ENCODE measurements at places on chromosomes 1 and 21. TPM values are rescaled to one million over a fixed set of nuclear protein-coding genes. Genes with fewer than 3 reads are reported as not detected.

DNA sequence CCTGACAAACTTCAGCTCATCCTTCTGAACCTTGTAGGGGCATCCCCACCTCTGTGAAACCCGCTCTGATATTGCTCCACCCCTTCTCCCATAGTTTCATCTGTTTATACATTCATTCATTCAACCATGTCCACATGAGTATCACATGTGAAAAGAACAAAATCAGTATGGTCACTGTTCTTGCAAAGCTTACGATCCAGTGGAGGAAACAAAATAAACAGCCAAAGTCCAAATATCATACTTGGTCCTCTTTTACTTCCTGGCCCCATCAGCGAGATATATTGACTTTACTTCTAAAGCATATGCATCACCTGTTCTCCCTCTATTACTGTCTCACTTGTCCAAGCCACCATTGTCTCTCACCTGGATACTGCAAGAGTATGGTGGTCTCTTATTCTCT is 35.6 kb downstream of the C8A start:
- no peak for DNase-seq

GRCh38 chr21:19268686-19269085 is 865.1 kb upstream of the TMPRSS15 start:
- no peak for DNase-seq

GRCh38 chr1:33050221-33051076 is 13.8 kb upstream of the AK2 start:
- no peak for DNase-seq

DNA sequence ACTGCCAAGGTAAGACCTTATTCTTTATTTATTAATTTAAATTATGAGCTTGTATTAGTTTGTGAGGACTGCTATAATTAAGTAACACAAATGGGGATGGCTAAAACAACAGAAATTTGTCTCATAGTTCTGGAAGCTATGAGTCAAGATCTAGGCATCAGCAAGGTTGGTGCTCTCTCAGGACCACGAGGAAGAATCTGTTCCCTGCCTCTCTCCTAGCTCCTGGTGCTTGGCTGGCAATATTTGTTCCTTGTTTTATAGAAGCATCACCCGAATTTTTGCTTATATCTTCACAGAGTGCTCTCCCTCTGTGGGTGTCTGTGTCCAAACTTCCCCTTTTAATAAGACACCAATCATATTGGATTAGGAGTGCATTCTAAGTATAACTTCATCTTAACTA is 41.4 kb upstream of the CCDC190 start:
- no peak for DNase-seq

DNA sequence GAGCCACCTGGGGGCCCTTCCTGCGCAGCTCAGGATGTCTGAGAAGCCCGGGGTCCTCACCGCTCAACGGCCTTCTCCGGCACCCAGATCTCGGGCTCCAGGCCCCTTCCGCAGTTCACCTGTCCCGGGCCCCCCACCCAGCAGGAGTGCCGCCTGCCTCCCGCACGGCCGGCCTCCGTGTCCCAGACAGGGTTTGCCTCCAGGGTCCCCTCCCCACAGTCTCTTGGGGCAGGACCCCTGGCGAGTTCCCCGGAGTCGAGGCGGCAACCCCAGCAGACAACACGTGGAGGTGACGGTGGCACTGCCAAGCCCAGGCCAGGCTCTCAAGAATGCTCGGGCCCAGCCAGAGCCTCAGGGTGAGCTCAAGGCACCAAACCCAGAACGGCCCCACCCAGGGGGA is 22.4 kb upstream of the TTLL10 start:
- DNase-seq, result no peak

DNA sequence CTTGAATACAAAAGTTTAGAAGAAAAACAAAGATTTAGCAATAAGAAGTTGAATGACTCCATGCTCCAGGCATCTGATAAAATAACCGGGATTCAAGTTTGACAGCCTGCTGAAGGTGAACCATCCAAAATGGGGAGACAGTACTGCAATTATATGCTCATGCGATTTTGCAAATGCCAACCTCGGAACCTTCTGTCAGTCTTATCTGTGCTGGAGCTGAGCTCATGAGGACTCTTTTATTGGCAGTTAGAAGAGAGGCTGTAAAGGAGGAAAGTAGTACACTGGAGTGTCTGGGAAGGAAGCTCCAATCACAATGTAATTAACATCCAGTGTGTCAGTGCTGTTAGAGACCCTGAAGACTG is 170.0 kb downstream of the GALNT2 start:
- no peak for DNase-seq

GRCh38 chr1:204280099-204280961 is 66.5 kb upstream of the GOLT1A start:
- DNase-seq, result no peak

DNA sequence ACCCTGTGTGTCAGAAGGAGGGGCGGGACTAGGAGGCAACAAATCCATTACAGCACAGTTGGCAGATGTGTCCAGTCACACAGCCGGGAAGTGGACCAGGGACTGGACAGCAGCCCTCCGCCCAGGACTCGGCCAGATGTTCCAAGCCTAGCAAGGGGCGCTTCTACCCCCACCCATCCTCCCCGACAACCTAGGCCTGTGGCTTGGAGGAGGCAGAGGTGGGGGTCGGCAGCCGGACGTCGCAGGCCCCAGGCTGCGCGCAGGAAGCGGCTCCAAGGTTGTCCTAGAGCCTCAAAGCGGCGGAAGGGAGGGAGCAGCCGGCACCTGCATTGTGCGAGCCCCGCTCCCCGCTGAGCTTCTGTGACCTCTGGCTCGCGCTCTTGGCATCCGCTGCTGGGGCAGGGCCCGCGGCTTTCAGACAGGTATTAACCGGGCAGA is 20.6 kb upstream of the MYCL start:
- no peak for DNase-seq

DNA sequence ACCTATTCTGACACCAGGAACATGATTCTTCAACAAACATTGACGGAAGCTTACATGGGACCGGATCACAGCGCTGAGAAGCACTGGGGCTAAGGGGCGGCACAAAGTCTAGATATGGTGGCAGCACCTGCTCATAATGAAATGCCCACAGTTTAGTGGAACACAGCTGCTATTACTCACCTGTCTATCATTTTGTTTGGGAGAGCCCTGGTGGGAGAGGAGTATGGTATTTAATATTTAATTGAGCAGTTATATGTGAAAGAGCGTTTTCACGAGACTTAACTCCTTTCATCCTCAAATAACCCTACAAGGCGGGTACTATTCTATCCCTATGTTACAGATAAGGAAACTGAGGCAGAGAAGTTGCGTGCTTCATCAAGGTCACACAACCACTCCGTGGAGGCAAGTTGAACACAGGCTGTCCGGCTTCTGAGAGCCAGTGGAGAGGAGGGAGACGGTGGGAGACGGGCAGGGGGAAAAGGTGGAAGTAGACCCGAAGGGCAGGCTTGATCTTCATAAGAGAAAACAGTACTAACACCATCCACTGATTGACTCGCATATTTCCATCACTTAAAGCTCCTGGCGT is 790 bp upstream of the TSNAX start:
- DNase-seq, result no peak

- DNase-seq, result peak; percentile 77
These were observed 754 bp downstream of the PRRC2C start for GRCh38 chr1:171486048-171486519.

DNA sequence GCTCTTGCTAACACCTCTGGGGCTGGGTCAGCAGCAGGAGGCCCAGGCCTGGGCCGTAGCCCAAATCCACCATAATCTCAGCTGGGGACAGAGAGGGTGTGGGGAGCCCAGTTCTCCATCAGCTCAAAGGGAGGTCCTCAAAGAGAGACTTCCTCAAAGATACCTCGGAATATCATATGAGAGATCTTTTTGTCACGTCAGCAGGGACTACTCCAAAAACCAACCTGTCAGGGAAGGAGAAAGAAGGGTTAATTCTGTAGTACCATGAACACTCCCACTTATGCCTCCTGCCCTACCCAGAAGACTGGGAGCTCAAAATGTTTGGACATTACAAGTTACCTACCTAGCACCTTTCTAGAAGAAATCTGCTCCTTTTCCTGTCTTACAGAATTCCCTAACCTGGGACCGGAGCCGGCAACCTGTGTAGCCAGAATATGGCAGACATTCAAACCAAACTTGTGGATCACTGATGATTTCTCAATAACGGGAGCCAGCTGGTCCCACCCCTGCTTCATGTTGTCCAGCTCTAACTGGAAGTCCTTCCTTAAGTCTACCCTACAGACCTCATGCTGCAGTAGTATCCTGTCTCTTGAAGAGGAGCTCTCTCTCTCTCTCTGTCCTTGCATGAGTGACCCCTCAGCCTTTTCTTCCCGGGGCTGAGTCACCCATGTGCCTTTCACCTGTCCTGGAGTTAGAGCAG is 4.8 kb downstream of the RSPO1 start:
- DNase-seq, result no peak

DNA sequence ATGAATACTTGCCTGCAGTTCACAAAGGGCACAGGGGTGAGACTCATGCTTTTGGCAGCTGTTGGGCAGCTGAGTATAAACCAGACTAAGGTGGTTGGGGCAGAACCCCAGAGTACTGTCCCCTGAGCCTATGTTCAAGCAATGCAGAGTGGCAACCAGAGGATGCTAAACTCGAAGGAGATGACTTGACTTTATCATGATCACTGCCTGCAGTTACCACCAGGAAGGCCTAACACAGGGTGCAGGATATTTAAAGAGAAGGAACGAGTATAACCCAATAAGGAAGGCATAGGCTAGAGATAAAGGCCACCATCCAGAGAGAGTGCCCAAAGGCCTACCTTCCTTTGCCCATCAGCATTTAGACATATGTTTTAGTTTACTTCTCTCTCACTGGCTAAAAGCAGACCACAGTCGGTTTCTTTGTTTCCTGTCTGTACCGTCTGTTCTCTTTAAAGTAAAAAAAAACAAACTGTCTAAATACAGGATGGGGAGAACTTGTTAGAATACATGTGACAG is 83.3 kb downstream of the MPZL1 start:
- no peak for DNase-seq

DNA sequence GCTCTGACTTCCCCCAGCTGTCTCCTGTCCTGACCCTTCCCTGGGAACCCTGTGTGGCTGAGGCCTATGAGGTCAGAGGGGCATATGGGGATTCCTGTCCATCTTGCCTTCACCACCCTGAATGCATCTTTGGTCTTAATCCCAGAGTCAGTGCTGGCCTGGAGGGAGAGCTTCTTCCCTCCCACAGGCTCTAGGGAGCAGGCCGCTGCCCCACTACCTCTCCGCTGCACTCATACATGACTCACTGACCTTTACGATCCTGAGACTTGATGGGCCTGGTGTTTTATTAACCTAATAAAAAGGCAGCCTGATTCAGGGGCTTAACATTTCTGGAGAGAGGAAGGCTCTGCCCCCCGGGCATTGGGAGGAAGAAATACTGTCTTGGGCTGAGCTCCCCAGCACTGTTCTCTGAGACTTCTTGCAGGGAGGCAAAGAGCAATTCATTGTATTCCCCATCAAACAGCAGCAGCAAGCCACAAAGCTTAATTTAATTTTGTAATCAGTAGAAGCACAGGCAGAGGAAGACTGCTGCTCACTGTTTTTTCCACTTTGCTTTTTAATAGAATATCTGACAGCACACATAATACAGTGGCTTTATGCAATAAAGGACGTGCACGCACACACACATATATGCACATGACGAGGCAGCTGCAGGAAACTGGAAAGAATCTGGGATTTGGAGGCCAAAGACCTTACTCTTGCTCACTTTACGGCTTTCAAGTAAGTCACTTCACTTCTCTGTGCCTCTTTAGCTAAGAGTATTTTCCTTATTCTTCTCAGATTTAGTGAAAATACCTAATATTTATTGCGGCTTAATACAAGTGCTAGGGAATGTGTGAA is 89.2 kb upstream of the GRIK3 start:
- DNase-seq, result peak; percentile 11

- peak; percentile 48 for DNase-seq
These were observed 478 bp downstream of the RIT1 start for GRCh38 chr1:155910621-155911121.

DNA sequence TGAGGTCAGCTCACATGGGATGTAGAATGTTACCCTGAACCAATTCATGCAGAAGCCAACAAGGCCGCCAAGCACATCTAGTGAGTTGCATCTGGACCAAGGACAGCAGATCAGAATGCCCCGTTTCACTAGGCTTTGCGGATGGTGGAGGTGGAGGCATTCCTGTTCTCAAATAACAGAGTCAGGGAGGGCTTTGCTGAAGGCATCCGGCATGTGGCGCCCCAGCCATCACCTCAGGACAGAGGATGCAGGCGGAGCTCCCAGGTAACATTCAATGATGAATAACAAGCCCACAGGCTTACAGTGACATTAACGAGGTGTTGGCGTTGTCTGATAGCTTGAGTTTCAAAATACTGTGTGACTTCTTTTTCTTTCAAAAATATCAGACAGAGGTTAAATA is 476.2 kb downstream of the CAMTA1 start:
- no peak for DNase-seq

DNA sequence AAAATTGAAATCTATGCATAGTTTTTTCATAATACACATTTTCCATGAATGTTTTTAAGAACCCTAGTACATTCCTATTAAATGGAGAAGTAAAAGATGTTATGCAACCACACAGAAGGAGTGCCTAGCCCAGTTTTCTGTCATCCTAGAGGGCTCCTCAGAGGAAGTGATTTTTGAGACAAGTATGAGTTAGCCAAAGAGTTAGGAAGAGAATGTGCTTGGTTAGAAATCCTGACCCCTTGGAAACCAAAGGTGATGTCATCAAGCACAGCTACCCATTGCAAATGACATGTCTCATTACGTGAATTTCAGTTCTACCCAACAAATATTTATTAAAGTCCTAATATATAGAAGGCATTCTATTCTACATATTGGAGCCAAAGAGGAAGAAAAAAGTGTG is 88.9 kb upstream of the TNFSF4 start:
- DNase-seq, result no peak

GRCh38 chr21:10425856-10426255 is 95.5 kb upstream of the TPTE start:
- no peak for DNase-seq

- DNase-seq, result no peak
These were observed 1768.7 kb downstream of the BRINP3 start for GRCh38 chr1:188708795-188709535.

GRCh38 chr1:149927056-149927562 is 494 bp downstream of the SF3B4 start:
- DNase-seq, result peak; percentile 41

GRCh38 chr1:27099587-27100334 is 55.2 kb downstream of the SLC9A1 start:
- peak; percentile 87 for DNase-seq

Gene CR1L
- 0.44 TPM for total RNA-seq

Gene HFM1
- total RNA-seq, result 1.2 TPM

Gene DNAJC28
- 2.2 TPM for total RNA-seq

Gene ACTL8
- total RNA-seq, result not detected

Gene HCRTR1
- 0.35 TPM for total RNA-seq

Gene FAM43B
- 2.5 TPM for total RNA-seq

Gene KHDRBS1
- 121 TPM for total RNA-seq

Gene TRIM17
- 6.5 TPM for total RNA-seq

Gene PAFAH2
- total RNA-seq, result 23.5 TPM

Gene IL24
- total RNA-seq, result not detected

Gene CLCA1
- total RNA-seq, result not detected

Measured in kidney (tissue), 22 donors.